ENCODE measurements at places on chromosomes 7 and 10. TPM values are rescaled to one million over a fixed set of nuclear protein-coding genes. Genes with fewer than 3 reads are reported as not detected.
A peak's percentile ranks its signal among the peaks of the same experiment; 100 is the strongest.

GRCh38 chr10:48556713-48557112 is 48.2 kb downstream of the ARHGAP22 start:
- no peak for DNase-seq

The LIPK gene
- total RNA-seq: not detected

DNA sequence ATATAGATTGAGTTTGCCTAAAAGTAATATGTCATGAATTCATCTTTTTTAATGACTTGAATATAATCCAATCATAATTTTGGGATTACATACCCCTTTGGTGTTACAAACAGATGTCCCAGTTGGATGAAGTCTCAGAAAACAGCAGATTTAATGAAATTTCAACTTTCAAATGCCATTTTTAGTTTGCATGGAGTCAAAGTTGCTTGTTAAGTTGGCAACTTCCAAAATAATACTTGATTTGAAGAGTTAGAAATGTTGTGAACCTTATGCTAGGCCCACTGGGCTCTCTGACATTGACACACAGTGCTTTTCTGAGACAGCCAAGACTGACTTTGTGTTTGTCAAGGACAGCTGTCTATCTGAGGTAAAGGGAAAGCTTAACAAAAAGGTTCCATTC is 248.1 kb downstream of the KIF20B start:
- no peak for DNase-seq

DNA sequence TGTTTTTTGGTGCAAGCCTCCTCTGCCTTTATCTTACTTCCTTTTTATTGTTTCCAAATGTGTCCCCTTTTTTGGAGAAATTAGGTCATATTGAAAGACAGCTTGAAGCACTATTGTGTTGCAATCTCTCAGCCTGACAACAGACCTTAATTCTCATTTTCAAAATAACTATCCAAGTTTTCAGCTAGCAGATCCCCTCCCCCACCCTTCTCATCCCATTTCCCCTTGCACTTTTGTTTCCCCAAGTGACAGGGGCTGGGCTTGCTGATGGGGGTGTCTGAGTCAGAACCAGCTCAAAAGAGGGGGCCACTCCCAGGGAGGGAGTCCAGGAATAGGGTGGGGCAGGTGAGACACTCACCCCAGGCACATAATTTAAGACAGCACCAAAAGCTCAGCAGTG is 75.3 kb downstream of the MKI67 start:
- no peak for DNase-seq

The CPED1 gene
- total RNA-seq: 50.3 TPM

The HTR7 gene
- 9.1 TPM for total RNA-seq

DNA sequence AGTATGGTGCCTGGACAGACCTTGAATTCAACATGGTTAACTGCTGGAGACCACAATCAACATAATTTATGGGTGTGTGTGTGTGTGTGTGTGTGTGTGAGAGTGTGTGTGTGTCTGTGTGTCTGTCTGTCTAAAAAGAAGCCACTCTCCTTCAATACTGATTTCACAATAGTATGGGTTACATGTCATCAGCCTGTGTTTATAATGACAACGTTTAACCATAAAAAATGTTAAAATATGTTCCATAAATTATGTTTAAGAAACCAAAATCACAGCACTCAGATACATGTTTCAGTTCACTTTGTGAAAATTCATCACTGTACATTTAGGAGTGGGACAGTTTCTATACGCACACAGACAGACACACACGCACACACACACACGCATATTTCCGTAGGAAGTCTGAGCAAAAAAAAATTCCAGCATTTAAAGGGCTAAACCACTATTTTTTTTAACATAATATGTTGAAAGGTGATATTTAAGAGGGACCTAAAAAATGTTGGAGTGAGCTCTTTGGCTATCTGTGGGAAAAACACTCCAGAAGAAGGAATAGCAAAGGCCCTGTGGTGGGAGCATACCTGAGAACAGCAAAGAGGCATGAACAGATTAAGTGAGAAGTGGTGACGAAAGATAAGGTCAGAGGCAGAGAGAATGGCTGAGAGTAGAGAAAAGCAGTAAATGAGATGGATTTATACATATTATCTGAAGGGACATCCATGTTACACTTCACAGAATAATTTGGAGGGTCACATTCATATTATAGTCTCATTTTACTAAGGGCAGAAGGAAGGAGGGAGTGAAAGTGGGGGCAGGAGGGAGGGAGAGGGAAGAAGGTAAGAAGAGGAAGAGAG is 10.9 kb downstream of the PDZD8 start:
- DNase-seq: no peak

GRCh38 chr7:142280263-142280662 is 22.4 kb upstream of the PRSS58 start:
- no peak for DNase-seq

The COMMD3 gene
- total RNA-seq: 39.9 TPM

DNA sequence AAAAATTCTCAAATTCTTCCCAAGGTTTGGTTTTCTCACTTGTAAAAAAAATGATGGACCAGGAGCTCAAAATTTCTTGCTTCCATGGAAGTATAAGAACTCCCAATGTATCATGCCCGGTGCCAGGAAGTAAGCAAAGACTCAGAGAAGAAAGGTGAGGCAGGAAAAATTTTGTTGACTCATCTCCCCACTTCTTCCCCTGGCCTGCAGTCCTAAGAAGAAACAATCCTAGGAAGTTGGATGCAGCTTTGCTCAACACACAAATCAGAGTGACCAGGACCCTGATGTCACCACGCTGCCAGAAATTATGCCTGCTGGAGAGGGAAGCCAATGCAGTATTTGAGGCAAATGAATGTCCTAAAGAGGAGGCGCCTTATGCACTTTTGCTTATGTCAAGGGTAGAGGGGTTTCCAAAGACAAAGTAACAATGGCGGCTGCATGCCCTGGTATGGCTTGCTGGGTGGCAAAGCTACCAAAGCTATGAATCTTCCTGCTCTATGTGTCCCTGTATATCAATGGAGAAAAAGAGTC is 163.6 kb downstream of the NEURL1 start:
- no peak for DNase-seq

The NXPH1 gene
- not detected for total RNA-seq

The NKX2-3 gene
- total RNA-seq: 12.2 TPM

GRCh38 chr7:22833957-22834356 is 11.3 kb upstream of the TOMM7 start:
- no peak for DNase-seq

- DNase-seq: no peak
Measured at GRCh38 chr7:155769701-155770100, 42.6 kb downstream of the SHH start.

The ENKUR gene
- total RNA-seq: 0.53 TPM

The KEL gene
- total RNA-seq: not detected

DNA sequence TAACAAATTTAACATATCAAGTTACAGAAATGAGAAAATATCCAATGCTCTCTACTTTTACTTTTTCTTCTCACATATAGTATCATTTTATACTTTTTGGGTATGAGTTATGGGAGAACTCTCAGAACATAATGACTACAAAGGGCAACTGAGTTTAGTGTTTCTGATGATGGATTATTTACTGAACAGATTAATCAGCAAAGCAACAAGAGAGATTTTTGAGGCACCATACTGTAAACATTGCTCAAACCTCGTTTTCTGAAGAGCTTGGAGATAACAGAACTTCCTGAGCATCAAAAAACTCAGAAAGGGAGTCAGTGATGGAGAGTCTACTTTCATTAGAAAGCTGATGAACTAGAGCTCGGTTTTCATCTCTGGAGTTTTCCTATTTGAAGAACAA is 84.8 kb upstream of the GSDME start:
- DNase-seq: no peak

The GFRA1 gene
- 20.1 TPM for total RNA-seq

DNA sequence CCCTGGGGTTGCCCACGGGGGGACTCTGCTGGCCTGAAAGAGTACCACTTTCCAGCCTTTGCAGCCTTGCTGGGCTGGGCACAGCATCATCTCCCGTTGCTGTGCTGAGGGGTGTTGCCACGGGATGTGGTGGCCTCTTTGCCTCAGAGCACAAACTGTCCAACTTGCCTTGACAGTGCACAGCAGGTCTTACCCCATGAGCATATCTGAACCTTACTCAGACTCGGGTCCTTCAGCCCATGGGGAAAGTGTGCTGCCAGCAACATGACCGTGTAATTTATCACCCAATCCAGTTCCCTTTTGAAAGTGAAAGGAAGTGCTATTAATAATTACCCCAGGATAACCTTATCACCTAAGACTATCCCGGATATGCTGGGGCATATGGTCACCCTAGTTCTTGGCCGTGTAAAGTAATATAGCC is 46.8 kb downstream of the TBXAS1 start:
- DNase-seq: no peak

DNA sequence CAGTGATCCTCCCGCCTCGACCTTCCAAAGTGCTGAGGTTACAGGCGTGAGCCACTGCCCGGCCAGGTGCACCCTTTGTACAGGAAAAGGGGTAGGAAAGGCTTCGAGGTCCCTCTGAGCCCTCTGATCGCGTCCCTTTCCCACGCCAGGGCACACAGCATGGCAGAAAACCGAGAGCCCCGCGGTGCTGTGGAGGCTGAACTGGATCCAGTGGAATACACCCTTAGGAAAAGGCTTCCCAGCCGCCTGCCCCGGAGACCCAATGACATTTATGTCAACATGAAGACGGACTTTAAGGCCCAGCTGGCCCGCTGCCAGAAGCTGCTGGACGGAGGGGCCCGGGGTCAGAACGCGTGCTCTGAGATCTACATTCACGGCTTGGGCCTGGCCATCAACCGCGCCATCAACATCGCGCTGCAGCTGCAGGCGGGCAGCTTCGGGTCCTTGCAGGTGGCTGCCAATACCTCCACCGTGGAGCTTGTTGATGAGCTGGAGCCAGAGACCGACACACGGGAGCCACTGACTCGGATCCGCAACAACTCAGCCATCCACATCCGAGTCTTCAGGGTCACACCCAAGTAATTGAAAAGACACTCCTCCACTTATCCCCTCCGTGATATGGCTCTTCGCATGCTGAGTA is 871 bp downstream of the POP7 start:
- no peak for DNase-seq

GRCh38 chr10:76937181-76937600 is 700.4 kb downstream of the KCNMA1 start:
- no peak for DNase-seq

DNA sequence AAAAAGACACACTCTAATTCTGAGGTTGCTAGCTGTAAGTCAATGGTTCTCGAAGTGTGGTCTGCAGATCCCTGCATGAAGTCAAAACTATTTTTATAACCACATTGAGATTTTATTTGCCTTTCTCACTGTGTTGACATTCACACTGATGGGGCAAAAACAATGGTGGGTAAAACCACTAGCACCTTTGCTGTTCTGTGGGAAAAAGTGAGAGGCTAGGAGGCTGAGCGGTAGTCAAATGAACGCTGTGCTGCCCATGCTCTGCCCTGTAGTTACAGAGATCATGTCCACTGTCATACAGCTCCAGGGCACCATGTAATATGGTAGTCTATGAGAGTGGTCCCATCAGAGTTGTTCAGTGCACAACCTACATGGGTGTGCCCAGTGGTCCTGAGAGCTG is 21.6 kb upstream of the PDCD4 start:
- DNase-seq: peak; percentile 46

DNA sequence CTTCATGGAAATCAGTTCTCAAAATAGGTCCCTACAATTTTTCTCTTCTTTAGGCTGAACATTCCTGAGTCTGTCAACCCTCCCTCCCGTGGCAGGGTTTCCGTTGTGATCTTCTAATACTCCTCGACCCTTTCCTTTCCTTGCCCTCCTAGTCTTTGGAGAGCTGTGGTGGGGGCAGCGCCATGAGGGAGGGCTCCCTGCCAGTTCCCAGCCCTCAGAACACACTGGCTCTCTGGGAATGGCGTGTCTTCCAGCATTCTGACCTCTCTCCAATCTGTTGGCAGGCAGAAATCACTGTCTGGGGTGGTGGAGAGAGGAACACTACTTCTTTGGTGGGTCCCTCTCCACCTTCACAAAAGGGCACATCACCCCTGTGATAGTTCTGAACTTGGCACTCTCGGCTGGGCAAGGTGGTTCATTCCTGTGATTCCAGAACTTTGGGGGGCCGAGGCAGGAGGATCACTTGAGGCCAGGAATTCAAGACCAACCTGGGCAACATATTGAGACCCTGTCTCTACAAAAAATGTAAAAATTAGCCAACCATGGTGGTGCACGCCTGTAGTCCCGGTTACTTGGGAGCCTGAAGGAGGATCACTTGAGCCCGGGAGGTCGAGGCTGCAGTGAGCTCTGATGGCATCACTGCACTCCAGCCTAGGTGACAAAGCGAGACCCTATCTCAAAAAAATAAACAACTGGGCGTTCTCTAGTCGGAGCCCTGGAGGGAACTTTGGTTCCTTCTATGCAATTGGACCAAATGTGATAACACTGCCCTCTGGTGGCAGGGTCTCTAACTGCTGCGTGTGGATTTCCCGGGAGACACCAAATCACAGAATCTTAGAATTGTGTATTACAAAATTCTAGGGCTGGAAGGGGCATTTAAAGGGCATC is 13.1 kb upstream of the ARPC1A start:
- peak; percentile 92 for DNase-seq

DNA sequence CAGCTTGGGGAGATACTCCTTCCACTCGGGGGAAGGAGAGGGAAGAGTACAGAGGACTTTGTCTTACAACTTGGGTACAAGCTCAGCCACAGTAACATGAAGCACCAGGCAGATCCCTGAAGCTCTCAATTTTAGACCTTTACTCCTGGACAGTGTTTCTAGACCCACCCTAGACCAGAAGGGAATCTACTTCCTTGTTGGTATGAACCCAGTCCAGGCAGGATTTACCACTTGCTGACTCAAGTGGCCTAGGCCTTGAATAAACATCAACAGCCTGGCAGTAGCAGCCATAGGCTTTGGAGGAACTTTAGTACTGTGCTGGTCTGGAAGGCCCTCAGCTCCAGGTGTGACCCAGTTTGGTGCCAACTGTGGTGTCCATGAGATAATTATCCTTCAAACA is 173.1 kb downstream of the ADRA2A start:
- DNase-seq: no peak

The CSTF2T gene
- 17.3 TPM for total RNA-seq

- no peak for DNase-seq
Measured at GRCh38 chr10:48444861-48445841, 138.7 kb downstream of the MAPK8 start.

GRCh38 chr7:74074770-74075169 is 8.8 kb upstream of the LIMK1 start:
- DNase-seq: no peak

DNA sequence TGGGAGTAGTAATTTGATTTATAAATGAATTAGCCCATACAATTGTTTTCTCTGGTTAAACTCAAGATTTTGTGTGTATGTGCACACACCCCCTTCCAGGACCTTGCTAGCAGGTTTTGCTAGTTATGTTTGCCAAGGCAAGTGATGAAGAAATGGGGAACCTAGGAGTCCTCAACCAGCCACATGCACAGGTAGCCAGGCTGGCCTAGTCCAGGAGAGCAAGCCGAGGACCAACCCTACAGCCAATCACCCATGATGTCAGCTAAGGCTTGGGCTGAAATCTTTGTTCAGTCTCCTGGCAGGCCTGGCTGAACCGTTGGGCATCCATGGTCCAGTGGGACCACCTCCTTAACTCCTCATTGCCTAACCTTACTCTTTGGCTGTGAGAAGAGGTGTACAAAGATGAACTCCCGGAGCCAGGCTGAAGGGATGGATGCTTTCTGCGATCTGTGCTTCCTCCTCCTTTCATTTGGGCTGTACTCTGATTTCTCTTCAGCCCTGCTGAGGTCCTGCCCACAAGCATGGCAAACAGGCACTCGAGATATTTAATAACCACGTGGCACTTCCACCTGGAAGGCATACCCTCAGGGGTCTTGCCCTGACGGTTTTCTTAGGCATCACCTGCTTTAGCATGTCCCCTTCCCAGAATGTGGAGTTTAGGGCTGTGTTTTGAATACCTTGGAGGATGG is 22.1 kb downstream of the HNRNPA2B1 start:
- DNase-seq: no peak

The GNAT3 gene
- 1.5 TPM for total RNA-seq

- DNase-seq: no peak
Measured at GRCh38 chr7:116933465-116933864, 19.8 kb upstream of the ST7 start.

GRCh38 chr7:150780292-150780691 is 19.9 kb downstream of the TMEM176B start:
- no peak for DNase-seq
